ENCODE measurements at places on chromosomes 16 and 17.

- DNase-seq = peak; percentile 57
These were observed 17.6 kb upstream of the SSTR5 start for GRCh38 chr16:1054660-1055556.

DNA sequence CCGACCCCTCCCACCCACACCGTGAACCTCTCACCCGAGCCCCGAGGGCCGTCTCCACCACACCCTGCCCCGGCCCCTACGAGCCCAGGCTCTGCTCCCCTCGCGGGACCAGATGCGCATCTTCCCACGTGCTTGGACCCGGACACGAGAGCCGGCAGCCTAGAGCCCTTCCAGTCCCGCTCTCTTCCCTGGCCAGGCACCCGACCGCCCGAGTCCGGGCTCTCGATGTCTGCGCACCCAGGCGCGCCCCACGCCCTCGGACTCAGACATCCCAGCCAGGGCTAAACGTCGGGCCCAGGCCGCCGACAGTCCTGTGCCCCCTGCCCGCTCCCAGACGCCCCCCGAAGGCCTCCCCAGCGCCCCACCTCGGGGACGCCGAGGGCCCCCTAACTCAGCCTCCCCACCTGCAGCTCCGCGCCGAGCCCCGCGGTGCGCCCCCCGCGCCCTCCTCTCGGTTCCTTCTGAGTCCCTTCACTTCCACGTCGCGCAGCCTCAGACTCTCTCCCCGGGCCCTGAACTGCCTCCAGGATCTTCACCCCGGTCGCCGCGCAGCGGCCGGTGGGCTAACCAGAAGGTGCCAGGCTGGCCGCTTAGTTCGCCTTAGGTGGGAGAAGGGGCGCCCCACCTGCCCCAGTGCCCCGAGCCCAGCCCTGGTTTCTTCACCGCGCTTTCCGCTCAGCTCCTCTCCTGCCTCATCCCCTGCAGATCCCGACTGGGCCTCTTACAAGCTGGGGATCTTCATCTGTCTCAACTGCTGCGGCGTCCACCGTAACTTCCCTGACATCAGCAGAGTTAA lies 688 bp downstream of the ADAP2 start:
- no peak for DNase-seq

DNA sequence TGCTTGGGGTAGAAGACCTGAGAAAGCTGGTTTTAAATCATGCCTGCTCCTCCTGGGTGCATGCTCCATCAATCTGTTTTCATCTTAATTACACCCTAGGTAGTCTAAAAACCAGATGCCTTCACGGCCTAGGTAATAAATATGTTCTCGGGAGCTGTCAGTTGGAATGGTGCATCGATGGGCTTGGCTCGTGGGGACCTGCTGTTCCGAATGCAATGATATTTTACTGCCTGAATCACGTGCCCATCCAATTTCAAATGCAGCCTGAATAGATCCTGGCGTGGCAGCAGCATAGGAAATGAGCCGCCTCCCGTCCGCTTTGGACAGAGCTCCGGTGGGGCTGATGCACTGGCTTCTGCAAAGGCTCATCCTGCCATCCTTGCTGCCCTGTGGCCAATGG lies 18.8 kb upstream of the FAAP100 start:
- DNase-seq = no peak

DNA sequence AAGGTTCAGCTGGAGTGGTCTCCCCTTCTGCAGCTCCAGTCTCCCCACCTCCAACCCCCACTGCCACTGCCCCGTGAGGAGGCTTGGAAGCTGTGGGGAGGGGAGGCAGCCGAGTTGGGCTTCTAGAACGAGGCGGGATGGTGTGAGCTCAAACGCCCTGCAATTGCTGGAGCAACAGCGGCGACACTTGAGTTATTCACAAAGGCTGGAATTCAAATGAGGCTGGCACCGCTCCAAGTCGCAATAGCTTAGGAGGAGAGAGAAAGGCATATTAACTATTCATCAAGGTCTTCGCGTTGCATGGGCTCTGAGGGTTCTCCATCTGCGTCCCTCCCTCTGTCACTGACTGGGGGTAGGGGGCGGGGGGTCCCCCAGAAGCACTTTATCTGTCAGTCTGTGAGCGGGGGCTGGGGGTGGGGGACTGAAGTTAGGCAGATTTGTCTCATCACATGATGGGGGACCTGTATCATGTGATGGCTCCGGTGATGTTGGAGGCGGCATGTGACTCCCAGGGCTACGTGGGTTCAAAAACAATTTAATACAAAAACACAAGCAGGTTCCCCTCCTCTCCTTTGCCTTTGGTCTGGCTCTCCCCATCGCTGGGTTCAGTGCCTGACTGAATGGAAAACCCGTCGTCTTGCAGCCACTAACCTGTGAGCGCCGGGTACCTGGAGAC lies 70.5 kb downstream of the RBBP6 start:
- DNase-seq = peak; percentile 42

- DNase-seq = no peak
These were observed 13.3 kb upstream of the FOXF1 start for GRCh38 chr16:86496929-86497461.

- peak; percentile 26 for DNase-seq
These were observed 142.7 kb upstream of the GNAO1 start for GRCh38 chr16:56048425-56049105.

DNA sequence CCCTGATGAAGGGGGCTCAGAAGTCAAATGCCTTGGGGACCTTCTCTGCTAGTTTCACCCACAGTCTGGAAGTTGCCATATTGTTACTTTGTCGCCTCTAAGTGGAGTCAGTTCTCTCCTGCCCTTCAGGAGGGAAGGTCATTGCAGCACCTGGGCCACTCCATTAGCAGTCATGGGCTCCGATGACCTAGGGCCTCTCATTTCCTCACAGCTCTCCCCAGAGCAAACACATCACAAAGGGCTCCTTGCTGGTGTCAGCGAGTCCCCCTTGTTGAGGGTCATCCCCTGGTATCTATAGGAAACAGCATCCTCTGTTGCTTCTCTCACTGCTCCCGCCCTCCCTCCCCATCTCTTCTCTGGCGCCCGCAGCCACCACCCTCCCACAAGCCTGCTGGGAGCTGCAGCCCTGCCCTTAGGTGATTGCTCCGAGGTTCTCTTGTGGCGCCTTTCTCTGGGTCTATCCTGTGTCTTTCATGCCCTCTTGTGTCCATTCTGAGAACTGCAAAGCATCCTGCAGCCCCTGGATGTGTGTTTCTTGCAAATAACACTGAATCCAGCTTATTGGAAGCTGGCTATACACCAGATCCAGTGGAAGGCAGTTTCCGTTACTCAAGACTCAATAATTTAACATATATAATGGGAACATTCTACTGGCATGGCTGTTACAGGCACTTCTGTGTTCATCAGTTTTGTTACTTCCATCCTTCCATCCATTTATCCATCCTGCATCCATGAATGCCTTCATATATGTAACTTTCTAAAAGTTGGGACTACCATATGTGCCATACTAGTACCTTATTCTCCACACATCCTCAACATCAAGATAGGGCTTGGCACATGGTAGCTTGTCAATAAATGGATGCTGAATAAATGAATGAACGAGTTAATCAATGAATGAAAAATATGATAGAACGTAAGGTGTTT lies 21.2 kb downstream of the PDILT start:
- peak; percentile 80 for DNase-seq

- no peak for DNase-seq
These were observed 45.2 kb upstream of the BCAR1 start for GRCh38 chr16:75296606-75297005.

GRCh38 chr17:20954794-20955193 lies 88.0 kb downstream of the USP22 start:
- no peak for DNase-seq

DNA sequence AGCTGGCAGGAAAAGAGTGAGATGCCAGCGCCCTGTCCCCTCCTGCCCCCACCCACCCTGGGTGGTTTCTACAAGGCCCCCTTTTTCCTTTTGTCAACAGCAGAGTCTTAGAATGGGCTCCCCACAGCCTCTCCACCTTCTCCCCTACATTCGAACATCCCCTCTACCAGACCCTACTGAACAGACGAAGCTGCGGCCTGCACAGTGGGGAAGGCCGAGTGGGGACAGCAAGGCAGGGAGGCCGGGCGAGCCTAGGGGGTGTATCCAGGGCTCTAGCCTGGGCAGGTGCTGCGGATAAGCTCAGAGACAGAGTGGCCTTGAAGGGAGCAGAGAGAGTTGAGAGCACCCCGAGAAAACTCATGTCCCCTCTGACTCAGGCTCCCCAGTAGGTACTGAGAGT lies 7.4 kb downstream of the ZACN start:
- no peak for DNase-seq

- DNase-seq = no peak
These were observed at the start of gene CCL8 for GRCh38 chr17:34319039-34319483. CCL8 (plus strand) TSS chr17:34319435; CDS start chr17:34319502, 67 bp downstream.

- DNase-seq = no peak
These were observed 1.7 kb downstream of the YBX2 start for GRCh38 chr17:7292729-7293128.

- DNase-seq = peak; percentile 44
These were observed 17.0 kb upstream of the ABCA8 start for GRCh38 chr17:68972119-68972704.

DNA sequence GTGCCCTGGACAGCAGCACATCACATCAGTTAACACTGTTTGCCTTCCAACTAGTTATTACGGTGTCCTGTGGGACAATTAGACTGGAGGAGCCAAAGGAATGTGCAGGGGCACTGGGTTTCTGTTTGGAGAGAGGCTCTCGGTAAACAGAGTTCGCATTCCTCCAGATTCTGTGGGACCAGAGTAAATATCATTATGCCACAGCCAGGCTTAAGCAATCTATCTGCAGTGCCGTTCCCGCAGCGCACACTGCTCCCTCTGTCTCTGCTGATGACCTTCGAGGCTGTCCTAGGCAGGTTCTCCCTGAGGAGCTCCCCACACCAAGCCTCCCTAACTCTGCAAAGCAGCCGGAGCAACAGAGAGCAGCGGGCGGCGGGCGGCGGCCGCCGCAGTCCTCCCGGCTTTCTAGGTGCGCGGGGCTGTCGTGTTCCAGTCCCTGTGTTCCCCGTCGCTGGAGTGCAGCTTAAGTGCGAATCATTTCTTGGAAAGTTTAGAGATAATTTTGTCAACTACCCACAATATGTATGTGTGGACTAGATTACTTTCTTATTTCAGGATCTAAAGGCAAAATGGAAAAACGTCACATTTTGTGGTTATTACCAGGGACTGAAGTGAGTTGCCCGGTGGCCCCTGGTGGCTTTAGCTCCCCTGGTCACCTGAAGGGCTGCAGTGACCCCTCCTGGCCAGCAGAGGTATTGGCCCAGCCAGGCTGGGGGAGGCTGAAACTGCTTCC lies 43.3 kb downstream of the PGS1 start:
- peak; percentile 87 for DNase-seq

GRCh38 chr17:4184811-4185210 lies 41.8 kb downstream of the CYB5D2 start:
- DNase-seq = no peak

DNA sequence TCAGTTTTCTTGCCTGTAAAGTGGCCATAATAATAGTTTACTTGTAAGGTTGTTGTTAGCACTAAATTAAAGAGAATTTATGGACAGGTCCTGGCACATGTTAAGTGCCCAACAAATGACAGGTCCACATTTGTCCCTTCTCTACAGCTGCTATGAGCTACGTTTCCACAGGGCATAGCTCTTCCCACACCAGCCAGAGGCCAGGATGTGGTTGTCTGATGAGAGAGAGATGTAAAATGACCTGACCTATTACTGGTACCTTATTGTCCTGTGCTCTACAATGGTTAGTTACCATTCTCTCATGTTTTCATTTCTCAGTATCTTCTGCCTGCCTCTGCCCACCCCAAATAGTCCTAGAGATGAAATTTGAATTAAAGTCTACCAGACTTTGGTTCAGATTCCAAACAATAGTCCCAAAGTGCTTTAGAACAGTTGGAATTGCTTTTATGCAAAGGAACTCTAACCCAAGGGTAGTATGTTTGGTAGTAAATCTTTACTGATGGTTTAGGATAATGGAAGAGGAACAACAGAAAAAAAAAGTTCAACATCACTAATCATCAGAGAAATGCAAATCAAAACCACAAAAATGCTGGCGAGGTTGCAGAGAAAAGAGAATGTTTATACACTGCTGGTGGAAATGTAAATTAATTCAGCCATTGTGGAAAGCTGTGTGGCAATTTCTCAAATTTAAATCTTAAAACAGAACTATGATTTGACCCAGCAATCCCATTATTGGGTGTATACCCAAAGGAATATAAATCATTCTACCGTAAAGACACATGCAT lies 57.1 kb upstream of the ANKFN1 start:
- no peak for DNase-seq

DNA sequence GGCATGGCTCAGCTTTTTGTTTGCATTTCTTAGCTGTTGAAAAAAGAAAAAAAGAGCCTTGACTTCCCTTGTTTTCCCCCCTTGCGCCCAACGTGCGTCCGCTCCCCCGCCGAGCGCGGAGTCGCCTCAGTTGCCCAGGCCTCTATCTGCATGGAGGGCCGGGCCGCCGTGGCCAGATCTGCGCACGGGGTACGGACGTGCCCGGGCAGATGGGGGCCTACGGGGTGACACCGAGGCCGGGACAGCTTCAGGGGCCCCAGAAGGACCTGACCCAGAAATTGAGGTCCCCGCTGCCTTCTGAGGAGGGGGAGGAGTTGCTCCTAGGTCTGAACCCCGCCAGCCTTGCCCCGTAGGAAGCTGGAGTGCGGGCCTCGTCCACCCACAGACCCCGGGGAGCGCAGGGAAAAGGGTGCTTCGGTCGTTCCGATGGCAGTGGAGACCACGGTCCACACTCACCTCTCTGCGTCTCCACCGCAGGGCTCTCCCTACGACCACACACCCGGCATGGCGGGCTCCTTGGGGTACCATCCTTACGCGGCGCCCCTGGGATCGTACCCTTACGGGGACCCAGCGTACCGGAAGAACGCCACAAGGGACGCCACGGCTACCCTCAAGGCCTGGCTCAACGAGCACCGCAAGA lies 1.5 kb downstream of the IRX5 start:
- no peak for DNase-seq

DNA sequence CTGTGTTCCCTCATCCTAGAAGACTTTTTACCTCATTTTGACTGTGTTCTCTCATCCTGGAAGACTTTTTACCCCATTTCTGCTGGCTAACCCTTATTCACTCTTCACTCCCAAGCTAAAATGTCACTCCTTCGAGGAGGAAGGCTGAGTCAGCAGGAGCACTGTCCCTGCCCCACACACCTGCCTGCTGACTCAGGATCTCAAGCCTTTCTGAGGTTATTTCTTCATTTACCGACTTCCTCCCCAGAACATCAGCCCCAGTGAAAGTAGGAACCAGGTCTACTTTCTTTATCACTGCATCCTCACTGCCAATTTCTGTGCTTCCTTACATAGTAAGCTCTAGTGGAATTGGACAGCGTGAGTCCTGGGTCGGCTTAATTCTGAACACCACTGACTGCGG lies 220.6 kb downstream of the HS3ST4 start:
- no peak for DNase-seq

GRCh38 chr17:319266-319665 lies 33.3 kb downstream of the RPH3AL start:
- DNase-seq = no peak
